Bronchial smooth muscle cell (primary cell): ENCODE measurements at places on chromosomes 5 and 9. TPM values are rescaled to one million over a fixed set of nuclear protein-coding genes. Genes with fewer than 3 reads are reported as not detected.

The LCN2 gene
- not detected in 2 replicates for total RNA-seq

The NR5A1 gene
- not detected in 2 replicates for total RNA-seq

The FSTL4 gene
- 0.26 TPM in 1 of 2 replicates, not detected in the other for total RNA-seq

The SPEF2 gene
- total RNA-seq: 1.2 and 3.5 TPM in 2 replicates

The IL3 gene
- not detected in 2 replicates for total RNA-seq

The PCDHA1 gene
- under 0.01 TPM in 2 replicates for total RNA-seq

The ROR2 gene
- 2.4 and 5.8 TPM in 2 replicates for total RNA-seq

The CD274 gene
- 1.1 and 1.6 TPM in 2 replicates for total RNA-seq

The ARL10 gene
- 7.6 and 11.3 TPM in 2 replicates for total RNA-seq

The AFAP1L1 gene
- 1.3 and 1.9 TPM in 2 replicates for total RNA-seq

The KIF12 gene
- not detected in 2 replicates for total RNA-seq

The GFI1B gene
- not detected in 2 replicates for total RNA-seq
